ENCODE measurements at places on chromosomes 2 and 18.
A peak's percentile ranks its signal among the peaks of the same experiment; 100 is the strongest.

- DNase-seq = no peak
Measured at GRCh38 chr2:176926453-176926852, 286.1 kb upstream of the HNRNPA3 start.

DNA sequence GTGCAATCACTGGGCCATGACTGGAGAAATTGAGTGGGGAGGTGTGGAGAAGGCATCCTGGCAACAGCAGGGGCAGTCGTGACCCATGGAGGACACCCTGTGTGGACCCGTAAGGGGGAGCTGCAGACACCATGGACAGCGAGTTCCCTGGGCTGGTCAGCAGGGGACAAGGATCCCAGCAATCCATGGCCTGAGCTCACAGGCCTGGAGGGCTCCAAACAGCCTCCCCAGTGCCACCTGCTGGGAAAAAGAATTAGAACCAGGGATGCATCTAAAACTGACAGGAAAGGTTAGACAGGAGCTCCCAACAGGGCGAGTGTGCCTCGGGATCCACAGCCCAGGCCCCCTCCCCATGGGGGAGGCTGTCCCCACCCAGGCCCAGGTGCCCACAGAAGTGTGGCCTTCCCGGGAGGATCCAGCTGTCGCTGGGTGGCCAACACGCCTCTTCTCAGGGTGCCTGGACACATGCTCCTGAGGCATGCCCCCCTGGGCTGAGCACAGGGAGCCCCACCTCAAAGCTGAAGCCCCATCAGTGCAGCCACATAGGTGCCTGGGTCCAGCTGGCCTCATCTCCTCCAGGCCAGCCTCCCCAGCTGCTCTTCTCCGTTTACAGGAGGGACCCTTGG, 20.5 kb upstream of the KIF1A start:
- peak; percentile 48 for DNase-seq

- DNase-seq = peak; percentile 89
Measured at GRCh38 chr2:219126555-219126954, 34.1 kb downstream of the NHEJ1 start.

DNA sequence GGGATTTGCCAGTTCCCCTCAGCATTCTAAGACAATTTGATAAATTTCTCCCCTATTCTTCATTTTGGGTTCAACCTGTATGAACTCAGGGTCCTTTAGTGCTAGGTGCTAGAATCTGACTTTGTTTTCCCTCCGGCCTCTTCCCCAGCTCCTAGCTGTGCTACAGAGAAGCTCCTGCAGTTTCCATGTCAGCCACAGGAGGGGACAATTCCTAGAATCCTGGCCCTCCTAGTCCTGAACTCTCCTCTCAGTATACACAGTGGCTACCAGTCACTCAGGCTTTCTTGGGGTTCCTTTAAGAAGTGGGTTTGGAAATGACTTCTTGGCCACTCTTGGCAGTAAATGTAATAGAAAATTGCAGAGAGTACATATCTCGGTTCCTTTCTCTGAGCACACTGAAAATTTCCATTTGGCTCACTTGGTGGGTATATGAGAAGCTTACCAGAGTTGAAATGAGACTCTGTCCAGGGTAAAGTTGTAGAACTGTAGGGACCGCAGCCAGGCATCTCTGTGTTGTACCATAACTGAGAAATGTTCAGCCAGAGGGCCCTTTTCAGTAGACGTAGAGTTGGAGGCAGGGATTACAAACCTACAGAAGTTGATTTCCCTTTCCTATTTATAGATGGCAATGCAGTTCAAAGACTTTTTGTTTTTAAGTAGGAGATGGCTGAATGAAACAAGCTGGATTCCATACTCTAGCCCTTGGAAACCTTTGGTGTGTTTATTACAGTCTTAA, 5.0 kb upstream of the CHST10 start:
- peak; percentile 33 for DNase-seq

- no peak for DNase-seq
Measured at GRCh38 chr2:40412456-40412855, 39.4 kb downstream of the SLC8A1 start.

Measured in NCI-H69 (cell line).